Stomach (tissue), 19 donors: ENCODE measurements at places on chromosomes 16 and 17.

DNA sequence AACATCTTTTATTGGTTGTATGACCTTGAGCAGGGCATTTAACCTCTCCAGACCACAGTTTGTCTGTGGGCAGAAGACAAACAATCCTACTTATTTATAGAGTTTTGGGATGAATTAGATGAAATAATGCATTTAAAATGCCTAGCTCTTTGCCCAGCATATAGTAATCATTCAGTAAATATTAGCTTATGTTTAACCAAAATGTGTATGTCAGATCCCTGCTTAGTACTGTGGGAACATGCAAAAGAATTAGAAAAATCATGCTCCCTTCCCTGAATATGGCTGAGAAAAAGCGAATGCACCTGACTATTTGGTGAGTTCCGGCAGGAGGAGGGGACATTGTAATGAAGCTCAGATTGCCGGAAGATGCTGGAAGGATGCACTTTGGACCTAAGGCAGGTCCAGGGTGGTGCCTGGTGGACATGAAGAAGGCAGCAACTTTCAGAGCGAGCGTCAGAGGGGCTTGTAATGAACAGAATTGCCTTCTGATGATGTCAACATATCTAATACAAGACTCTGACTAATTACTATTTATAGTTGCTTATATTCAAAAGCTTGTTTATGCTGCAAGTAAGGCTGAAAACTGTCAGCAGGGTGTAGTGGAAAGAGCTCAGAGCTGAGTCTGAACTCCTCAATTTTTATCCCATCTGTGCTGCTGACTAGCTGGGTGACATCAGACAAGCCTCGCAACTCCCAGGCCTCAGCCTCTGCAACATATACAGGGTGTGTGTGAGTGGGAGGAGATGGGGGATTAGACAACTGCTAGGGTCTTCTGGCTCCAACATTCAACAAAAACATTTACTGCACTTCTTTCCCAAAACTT is 221.2 kb downstream of the PRKCA start:
- no peak for DNase-seq
- H3K27ac ChIP-seq = peak overlapping the region; percentile 64
- H3K27me3 ChIP-seq = no peaks in the 10 kb centered on the region

DNA sequence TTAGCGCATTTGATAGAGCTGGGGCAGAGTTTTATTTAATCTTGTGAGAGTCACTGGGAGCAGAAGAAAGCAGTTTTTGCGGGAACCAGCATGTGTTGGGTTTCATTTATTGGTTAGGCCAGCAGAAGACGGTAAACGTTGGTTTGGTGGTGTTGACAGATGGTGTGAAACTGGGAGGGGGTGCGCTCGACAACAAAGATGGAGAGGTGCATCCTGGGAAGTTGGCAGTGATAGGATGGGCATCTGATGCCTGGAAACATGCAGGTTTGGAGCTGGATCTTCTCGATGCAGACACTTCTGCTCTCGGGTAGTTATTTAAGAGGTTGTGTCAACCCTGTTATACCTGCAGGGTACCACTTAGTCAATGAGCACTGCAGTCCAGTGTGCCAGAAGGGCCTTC is 24.9 kb upstream of the CLEC18A start:
- H3K4me3 ChIP-seq = no peak overlapping the region
- H3K36me3 ChIP-seq = peaks cover 40% of the 10 kb centered on the region
- peak overlapping the region; percentile 52 for H3K27ac ChIP-seq
- no peaks in the 10 kb centered on the region for H3K27me3 ChIP-seq
- DNase-seq = no peak

DNA sequence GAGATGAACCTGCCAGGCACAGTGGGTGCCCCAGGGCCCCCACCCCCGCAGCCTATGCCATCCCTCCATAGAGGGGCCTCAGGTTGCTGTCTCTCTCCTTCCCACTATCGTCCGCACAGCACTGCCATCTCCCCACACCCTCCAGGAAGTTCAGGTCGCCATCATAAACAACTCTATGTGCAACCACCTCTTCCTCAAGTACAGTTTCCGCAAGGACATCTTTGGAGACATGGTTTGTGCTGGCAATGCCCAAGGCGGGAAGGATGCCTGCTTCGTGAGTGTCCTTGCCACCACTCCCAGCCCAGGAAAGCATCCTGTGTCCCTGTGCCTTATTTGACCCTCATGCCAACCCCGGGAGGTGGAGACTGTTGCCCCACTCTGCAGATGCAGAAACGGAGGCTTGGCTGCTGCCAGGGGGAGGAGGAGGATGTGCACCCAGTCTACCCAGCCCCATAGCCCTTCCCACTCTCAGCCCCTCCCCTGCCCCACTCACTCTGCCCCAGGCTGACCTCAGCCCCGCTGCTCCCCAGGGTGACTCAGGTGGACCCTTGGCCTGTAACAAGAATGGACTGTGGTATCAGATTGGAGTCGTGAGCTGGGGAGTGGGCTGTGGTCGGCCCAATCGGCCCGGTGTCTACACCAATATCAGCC is 3.9 kb downstream of the PRSS21 start:
- peaks cover 72% of the 10 kb centered on the region for H3K27me3 ChIP-seq
- no peaks in the 10 kb centered on the region for H3K4me1 ChIP-seq
- no peak for DNase-seq
- no peak overlapping the region for H3K27ac ChIP-seq
- H3K36me3 ChIP-seq = no peaks in the 10 kb centered on the region

DNA sequence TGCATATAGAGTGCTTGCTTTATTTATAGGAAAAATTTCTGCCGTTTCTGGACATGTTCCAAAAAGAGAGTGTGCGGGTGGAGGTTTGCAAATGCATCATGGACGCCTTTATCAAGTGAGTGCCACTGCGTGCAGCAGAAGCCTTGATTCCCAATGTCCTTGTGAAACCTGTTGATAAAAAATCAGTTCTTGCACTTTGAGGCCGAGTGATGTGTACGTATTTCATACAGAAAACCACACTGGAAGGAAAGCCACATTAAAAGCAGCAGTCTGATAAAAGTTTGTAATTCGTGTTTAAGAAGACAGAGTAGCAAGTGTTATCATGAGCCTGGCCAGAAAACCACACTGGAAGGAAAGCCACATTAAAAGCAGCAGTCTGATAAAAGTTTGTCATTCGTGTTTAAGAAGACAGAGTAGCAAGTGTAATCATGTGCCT is 78.0 kb downstream of the KNOP1 start:
- H3K27ac ChIP-seq = no peak overlapping the region
- peaks cover 5% of the 10 kb centered on the region for H3K36me3 ChIP-seq
- no peak overlapping the region for H3K4me3 ChIP-seq
- no peaks in the 10 kb centered on the region for H3K27me3 ChIP-seq

- peaks cover 26% of the 10 kb centered on the region for H3K4me1 ChIP-seq
- no peaks in the 10 kb centered on the region for H3K27me3 ChIP-seq
- H3K36me3 ChIP-seq = peaks cover 45% of the 10 kb centered on the region
Measured at GRCh38 chr17:17812211-17813054, 24.4 kb downstream of the SREBF1 start.

- H3K4me1 ChIP-seq = no peaks in the 10 kb centered on the region
- H3K27ac ChIP-seq = no peak overlapping the region
- no peaks in the 10 kb centered on the region for H3K27me3 ChIP-seq
- H3K36me3 ChIP-seq = no peaks in the 10 kb centered on the region
- DNase-seq = no peak
- H3K4me3 ChIP-seq = no peak overlapping the region
Measured at GRCh38 chr16:11370084-11370931, 25.0 kb downstream of the RMI2 start.

- no peak overlapping the region for H3K27ac ChIP-seq
- DNase-seq = no peak
Measured at GRCh38 chr16:76573281-76573680, 296.1 kb downstream of the CNTNAP4 start.

DNA sequence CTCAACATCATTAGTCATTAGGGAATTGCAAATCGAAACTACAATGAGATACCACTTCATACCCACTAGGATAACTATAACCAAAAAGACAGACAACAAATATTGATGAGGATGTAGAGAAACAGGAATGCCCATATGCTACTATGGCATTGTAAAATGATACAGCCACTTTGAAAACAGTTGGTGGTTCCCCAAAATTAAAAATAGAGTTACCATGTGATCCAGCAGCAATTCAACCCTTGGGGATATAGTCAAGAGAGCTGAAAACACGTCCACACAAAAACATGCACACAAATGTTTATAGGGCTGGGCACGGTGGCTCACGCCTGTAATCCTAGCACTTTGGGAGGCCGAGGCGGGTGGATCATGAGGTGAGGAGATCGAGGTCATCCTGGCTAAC is 10.0 kb upstream of the PECAM1 start:
- H3K27ac ChIP-seq = no peak overlapping the region
- no peak for DNase-seq
- H3K4me3 ChIP-seq = no peak overlapping the region
- H3K4me1 ChIP-seq = peaks cover 17% of the 10 kb centered on the region

DNA sequence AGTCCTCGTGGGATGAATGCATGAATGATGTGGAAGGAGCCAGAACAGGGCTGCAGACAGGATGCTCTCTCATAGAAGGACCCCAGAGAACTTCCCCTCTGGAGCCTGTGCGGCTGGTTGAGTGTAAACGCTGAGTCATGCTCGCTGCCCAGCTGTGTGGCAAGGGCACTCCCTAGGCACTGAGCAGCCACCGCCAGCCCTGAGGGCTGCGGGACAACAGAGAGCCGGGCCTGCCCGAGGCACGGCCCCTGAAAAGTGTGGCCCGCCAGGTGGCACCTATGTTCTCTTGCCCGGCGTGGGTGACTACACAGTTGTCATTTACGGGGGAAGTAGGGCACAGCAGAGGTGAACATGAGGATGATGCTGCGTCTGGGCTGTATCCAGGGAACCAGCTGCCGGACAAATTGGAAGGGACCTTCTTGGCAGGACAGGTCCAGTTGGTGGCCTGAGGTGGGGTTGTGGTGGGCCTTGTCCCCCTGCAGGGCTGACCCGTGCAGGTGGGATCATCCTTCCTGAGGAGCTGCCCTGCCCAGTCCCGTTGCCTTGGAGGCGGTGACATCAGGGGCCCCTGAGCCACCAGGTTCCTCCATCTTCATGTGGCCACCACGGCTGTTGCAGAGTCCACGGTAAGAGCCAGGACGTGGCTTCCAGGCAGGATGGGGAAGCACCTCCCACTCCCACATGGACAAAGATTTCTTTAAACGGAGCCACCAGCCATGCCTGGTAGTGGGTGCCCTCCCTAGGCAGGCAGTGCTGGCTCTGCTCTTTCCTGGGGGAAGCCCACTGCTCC is 94.8 kb upstream of the CBX4 start:
- H3K36me3 ChIP-seq = no peaks in the 10 kb centered on the region
- peaks cover 46% of the 10 kb centered on the region for H3K4me1 ChIP-seq
- H3K27me3 ChIP-seq = peaks cover 46% of the 10 kb centered on the region

DNA sequence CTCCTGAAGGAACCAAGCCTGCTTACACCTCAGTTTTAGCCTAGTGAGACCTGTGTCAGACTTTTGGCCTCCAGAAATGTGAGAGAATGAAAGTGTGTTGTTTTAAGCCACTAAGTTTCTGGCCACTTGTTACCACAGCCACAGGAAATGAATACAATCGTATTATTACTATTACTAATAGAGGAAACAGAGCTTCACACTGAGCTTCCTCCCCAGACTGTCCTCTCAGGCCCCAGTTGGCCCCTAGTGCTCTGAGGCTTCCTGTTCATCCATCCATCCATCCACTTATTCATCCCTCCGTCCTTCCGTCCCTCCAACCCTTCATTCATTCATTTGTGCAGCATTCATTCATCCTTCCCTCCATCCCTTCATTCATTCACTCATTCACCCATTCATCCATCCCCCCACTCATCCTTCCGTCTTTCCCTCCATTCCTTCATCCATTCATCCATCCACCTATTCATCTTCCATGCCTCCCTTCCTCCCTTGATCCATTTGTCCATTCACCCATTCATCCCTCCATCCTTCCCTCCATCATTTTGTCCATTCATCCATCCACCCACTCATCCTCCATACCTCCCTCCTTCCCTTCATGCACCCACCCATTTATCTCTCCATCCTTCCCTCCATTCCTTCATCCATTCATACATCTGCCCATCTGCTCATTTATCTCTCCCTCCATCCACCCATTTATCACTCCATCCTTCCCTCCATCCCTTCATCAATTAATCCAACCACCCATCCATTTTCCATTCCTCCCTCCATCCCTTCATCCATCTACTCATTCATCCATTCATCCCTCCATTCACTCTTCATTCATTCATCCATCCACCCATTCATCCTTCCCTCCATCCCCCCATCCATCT is 95.0 kb downstream of the FOXL1 start:
- H3K4me1 ChIP-seq = peaks cover 4% of the 10 kb centered on the region
- H3K4me3 ChIP-seq = no peak overlapping the region
- DNase-seq = no peak
- H3K27me3 ChIP-seq = peaks cover 12% of the 10 kb centered on the region
- H3K27ac ChIP-seq = no peak overlapping the region

- no peak overlapping the region for H3K27ac ChIP-seq
- H3K27me3 ChIP-seq = no peaks in the 10 kb centered on the region
- no peak for DNase-seq
- H3K4me1 ChIP-seq = peaks cover 9% of the 10 kb centered on the region
- no peak overlapping the region for H3K4me3 ChIP-seq
Measured at GRCh38 chr17:28554565-28554964, 2.1 kb upstream of the UNC119 start.

DNA sequence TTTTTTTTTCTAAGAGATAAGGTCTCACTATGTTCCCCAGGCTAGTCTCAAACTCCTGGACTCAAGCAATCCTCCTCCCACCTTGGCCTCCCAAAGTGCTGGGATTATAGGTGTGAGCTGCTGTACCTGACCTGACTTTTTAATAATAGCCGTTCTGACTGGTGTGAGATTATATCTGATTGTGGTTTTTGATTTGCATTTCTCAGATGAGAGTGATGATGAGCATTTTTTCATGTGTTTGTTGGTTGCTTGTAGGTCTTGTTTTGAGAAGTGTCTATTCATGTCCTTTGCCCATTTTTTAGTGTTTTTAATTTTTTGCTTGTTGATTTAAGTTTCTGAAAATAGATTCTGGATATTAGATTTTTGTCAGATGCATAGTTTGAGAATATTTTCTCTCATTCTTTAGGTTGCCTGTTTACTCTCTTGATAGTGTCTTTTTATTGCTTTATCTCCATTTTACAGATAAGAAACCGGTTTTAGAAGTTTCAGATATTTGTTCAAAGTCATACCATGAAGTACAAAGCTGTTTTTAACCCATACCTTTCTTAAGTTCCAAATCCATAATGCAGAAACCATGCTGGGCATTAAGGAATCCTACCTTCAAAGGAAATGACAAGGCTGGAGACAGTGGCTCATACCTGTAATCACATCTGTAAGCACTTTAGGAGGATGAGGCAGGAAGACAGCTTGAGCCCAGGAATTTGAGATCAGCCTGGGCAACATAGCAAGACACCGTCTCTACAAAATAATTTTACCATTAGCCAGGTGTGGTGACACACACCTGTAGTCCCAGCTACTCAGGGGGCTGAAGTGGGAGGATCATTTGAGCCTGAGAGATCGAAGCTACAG is 168.4 kb upstream of the TBX2 start:
- DNase-seq = no peak
- H3K36me3 ChIP-seq = no peaks in the 10 kb centered on the region
- no peak overlapping the region for H3K27ac ChIP-seq
- no peak overlapping the region for H3K4me3 ChIP-seq
